ENCODE measurements at places on chromosomes 6 and 20. TPM values are rescaled to one million over a fixed set of nuclear protein-coding genes. Genes with fewer than 3 reads are reported as not detected.

Gene GJA1
- 13.1 TPM for total RNA-seq

Gene LHFPL5
- not detected for total RNA-seq

Gene MOCS1
- total RNA-seq, result 24.2 TPM

Gene SH3BGRL2
- 3.5 TPM for total RNA-seq

Gene ADISSP
- total RNA-seq, result 12.4 TPM

Gene ROS1
- total RNA-seq, result not detected

Gene STX11
- 1.4 TPM for total RNA-seq

Gene TFAP2C
- total RNA-seq, result not detected

Gene PNLDC1
- total RNA-seq, result 0.49 TPM

Gene GNAS-AS1
- not detected for total RNA-seq

Gene MGME1
- 21.8 TPM for total RNA-seq

Gene NOTCH4
- total RNA-seq, result 11.3 TPM

Gene SLC17A3
- not detected for total RNA-seq

Gene PRL
- not detected for total RNA-seq

Gene TAAR9
- total RNA-seq, result not detected

Gene GPX5
- not detected for total RNA-seq

Gene IRAK1BP1
- total RNA-seq, result 1.4 TPM

Gene SIM1
- total RNA-seq, result 14.4 TPM

Gene SCGN
- total RNA-seq, result not detected

Gene TCP11
- not detected for total RNA-seq

Gene CCM2L
- 3.3 TPM for total RNA-seq

Data from psoas muscle (tissue), 8 donors.